ENCODE measurements at places on chromosomes 1 and 21. TPM values are rescaled to one million over a fixed set of nuclear protein-coding genes. Genes with fewer than 3 reads are reported as not detected.

Gene CENPF
- total RNA-seq, result 48.5 TPM

Gene RGS4
- total RNA-seq, result 486 TPM

Gene NUF2
- 68.5 TPM for total RNA-seq

Gene DNASE2B
- total RNA-seq, result not detected

Gene SIM2
- total RNA-seq, result under 0.01 TPM

Gene LCE1A
- not detected for total RNA-seq

Gene MPL
- total RNA-seq, result not detected

Gene GNG4
- 3.0 TPM for total RNA-seq

Gene PLA2G2F
- not detected for total RNA-seq

Gene F11R
- total RNA-seq, result 2.2 TPM

Gene SPATA6
- 3.4 TPM for total RNA-seq

Gene RXFP4
- total RNA-seq, result 0.11 TPM

Gene MAP1LC3C
- total RNA-seq, result 0.25 TPM

Gene IL24
- 2.9 TPM for total RNA-seq

Gene C1orf141
- total RNA-seq, result not detected

Gene RNU1-1
- under 0.01 TPM for total RNA-seq

Gene CYP2J2
- 0.33 TPM for total RNA-seq

Gene ASB17
- total RNA-seq, result not detected

Gene MACO1
- 18.9 TPM for total RNA-seq

Gene RNU1-3
- total RNA-seq, result under 0.01 TPM

Gene HTR1D
- total RNA-seq, result not detected

Gene LCE2B
- not detected for total RNA-seq

Gene PIGK
- 48.4 TPM for total RNA-seq

Gene GRIK1
- not detected for total RNA-seq

Gene CCDC30
- 0.55 TPM for total RNA-seq

Gene SAMD13
- total RNA-seq, result 0.25 TPM

Gene C1orf74
- 5.5 TPM for total RNA-seq

Gene S100A1
- not detected for total RNA-seq

Gene PHLDA3
- 98.3 TPM for total RNA-seq

Gene SUCO
- 52.1 TPM for total RNA-seq

Gene ATP6V1G3
- total RNA-seq, result not detected

Gene PTPRC
- not detected for total RNA-seq

Gene PM20D1
- not detected for total RNA-seq

Gene PRAMEF7
- not detected for total RNA-seq

Gene DDAH1
- 36.4 TPM for total RNA-seq

Gene ANGPTL1
- total RNA-seq, result 2.1 TPM

Gene S100A8
- total RNA-seq, result not detected

Gene OR2M3
- total RNA-seq, result not detected

Gene ORC1
- 3.4 TPM for total RNA-seq

Gene APCS
- not detected for total RNA-seq

Gene PCP4L1
- not detected for total RNA-seq

Gene NR1I3
- total RNA-seq, result not detected

Gene SLAMF7
- total RNA-seq, result not detected

Gene FAM163A
- total RNA-seq, result not detected

Gene MRAP
- total RNA-seq, result not detected

Gene ANGPTL3
- total RNA-seq, result not detected

Gene TMCC2
- total RNA-seq, result 3.2 TPM

Gene KCNJ15
- total RNA-seq, result 0.75 TPM

Gene KRTAP12-2
- not detected for total RNA-seq

Gene ZNF593OS
- not detected for total RNA-seq

Gene TFF3
- not detected for total RNA-seq

Gene TEX38
- total RNA-seq, result not detected

Gene CRP
- not detected for total RNA-seq

Gene IFNLR1
- not detected for total RNA-seq

Gene IL23R
- not detected for total RNA-seq

Gene COL16A1
- total RNA-seq, result 50.2 TPM

Data from uterine smooth muscle cell (primary cell).